ENCODE measurements at places on chromosomes 6 and 20.

DNA sequence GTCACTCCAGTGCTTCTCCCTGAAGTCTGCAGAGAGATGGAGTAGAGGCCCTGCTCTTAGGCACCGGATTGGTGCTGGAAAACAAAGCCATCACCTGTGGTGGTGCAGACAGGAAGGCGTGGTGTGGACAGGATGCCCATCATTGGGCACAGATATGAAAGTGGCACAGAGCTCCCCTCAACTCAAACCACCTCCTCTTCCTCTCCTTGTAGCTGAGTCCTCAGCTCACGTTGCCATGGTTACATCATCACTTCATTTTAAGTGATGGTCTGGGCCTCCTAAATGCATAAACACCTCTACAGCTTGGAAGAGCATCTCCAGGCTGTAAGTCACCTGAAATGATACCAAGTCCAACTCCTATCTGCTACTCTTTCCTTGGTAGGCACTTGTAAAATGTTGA, 8.0 kb upstream of the RTF2 start:
- DNase-seq, result no peak

GRCh38 chr6:100493206-100493888, 28.6 kb upstream of the SIM1 start:
- DNase-seq, result no peak

GRCh38 chr6:131727868-131728267, 17.1 kb upstream of the CTAGE9 start:
- DNase-seq, result no peak

DNA sequence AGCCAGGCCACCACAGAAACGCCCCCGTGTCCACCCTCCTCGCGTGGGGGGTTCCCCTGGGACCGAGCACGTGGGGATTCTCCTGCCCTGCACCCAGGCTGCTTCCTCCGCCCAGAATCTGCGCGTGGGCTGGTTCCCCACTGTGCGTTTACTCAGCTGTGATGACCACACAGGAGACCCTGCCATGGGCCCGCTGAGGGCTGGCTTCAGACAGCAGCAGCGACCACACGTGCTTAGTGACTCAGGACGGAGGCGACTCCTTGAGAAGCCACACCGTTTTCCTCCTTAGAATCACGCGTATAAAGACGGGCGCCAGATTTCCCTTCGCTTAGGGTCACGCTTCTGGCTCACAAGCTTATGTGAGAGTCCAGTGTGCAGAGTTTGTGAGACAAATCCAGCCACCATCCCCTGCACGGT, 63.9 kb upstream of the PDE10A start:
- no peak for DNase-seq

DNA sequence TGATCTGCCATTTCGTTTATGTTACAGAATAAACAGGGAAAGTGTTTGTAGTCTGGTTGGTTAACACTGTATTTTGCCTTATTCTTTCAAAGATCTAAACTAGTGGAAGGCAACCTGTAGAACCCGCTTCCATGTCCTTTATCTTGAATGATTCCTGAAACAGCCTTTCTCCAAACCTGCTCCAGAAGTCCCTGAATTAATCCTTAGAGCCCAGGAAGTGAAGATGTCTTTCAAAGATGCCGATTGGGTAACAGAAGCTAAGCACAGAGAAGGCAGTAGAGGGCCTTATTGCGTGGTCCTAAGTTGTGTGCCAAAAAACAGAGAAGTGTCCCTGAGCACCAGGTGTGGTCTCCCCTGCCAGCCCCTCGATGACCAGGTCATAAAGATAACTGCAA, 19.2 kb upstream of the ZSCAN16 start:
- no peak for DNase-seq

GRCh38 chr6:113057567-113058053, 710.5 kb downstream of the RFPL4B start:
- DNase-seq, result no peak

- DNase-seq, result no peak
Measured at GRCh38 chr6:53263917-53264316, 84.8 kb downstream of the ELOVL5 start.

DNA sequence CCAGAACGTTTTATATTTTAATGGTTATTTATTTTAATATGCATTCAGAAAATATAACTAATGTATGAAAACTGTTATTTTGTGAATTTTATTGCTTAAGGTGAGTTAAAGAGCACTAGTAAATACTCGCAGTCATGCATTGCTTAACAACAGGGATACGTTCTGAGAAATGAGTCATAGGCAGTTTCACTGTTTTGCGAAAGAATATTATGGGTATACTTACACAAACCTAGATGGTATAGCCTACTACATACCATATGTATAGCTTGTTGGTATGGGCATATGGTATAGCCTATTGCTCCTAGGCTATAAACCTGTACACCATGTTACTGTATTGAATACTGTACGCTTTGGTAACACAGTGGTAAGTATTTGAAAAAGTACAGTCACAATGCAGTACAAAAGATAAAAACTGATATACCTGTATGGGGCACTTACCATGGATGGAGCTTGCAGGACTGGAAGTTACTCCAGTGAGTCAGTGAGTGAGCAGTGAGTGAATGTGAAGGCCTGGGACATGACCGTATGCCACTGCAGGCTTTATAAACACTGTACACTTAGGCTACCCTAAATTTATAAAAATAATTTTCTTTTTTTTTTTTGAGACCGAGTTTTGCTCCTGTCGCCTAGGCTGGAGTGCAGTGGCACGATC, 38.5 kb downstream of the ARFGEF2 start:
- DNase-seq, result no peak

DNA sequence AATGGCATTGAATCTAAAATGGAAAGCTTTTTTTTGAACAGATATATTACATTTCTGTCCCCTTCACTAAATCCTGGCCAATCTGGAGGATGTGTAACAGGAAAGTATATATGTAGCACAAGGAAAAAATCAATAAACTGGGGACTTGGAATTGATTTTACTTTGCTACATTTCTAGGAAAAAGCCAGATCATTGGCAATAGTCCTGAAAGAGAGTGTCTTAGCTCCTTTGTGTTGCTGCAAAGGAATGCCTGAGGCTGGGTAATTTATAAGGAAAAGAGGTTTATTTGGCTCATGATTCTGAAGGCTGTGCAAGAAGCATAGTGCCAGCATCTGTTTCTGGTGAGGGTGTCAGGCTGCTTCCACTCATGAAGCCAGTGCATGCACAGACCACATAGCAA, 574.9 kb downstream of the HTR1B start:
- DNase-seq, result no peak

DNA sequence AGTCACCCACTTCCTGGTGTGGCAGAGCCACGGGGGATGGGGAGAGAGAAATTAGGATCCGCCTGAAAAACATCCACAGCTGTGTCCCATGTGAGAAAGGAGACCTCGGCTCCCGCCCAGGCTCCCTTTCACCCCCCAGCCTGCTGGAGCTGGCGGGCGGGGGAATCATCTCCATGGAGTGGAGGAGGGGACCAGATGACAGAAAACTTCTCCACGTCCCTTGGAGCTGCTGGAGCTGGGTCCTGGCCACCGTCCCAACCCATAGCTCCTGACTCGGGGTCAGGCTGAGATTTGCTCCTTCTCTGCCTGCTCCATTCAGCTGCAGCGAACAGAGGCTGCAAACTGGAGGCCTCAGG, 113.8 kb downstream of the CEBPB start:
- DNase-seq, result no peak

- DNase-seq, result no peak
Measured at GRCh38 chr6:2460216-2460745, 214.9 kb upstream of the GMDS start.

- DNase-seq, result no peak
Measured at GRCh38 chr20:21110811-21111210, 4.7 kb upstream of the LINC00237 start.

- no peak for DNase-seq
Measured at GRCh38 chr6:136994782-136995181, 50.0 kb downstream of the IL20RA start.

DNA sequence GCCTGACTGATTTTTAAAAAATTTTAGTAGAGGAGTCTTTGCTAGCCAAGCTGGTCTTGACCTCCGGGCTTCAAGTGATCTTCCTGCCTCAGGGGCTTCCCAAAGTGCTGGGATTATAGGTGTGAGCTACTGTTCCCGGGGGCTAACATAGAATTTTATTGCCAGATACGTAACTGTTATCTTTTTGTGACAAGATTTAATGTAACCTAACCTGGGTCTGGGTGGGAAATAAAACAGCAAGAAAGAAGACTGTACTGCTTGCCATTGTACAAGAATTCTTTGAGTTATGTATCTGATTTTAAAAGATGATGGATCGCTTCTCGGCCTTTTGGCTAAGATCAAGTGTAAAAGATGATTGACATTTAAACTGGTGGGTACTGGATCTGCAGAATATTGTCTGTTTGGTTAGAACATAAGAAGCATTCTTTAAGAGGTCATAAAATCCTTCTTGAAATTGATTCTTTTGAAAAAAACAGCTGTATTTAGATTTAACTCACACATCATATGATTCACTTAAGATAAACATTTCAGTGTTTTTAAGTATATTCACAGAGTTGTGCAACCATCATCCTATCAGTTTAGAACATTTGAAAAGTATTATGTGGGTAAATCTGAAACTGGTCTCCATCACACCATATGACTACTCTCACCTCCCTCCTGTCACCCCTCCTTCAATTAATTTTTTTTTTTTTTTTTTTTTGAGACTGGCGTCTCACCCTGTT, 21.6 kb downstream of the TPX2 start:
- DNase-seq, result no peak

- no peak for DNase-seq
Measured at GRCh38 chr6:3885262-3886036, 36.3 kb downstream of the FAM50B start.

GRCh38 chr20:49624317-49624716, 56.4 kb upstream of the PTGIS start:
- no peak for DNase-seq

GRCh38 chr6:41970436-41970846, 28.8 kb upstream of the CCND3 start:
- DNase-seq, result no peak

DNA sequence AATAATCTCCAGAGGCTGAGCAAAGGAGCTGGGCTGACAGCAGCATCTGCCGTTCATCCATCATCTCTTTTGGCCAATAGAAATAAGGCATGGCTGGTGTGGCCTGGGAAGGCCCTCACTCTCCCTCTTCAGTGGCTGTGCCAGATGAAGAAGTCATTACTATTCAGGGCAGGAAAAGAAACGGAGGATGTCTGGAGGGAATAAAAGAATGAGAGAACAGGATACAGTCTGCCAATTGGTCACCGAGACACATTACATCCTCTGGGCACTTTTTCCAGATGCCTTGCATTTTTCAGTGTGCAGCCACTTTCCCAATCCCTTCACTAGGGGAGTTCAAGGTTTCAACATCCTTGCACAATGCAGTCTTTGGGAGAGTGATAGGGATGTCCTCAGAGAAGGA, 32.2 kb upstream of the VGLL2 start:
- no peak for DNase-seq

DNA sequence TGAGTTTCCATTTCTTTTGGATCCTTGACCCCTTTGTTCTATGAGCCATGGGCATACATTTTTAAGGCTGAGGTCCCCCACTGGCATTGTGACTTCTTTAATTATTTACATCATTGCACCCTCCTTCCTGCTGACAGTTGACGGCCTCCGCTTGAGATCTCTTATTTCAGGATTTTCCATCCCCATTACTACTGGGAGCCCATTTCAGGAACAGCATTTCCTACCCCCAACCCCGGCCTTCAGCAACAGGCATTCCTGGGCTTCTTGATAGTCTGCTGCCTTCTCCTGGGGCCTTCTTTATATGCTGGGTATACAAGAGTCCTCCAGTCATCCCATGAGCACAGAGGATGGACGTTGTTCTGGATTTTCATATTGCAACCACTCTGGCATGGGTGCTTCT, 3.8 kb downstream of the ULBP1 start:
- DNase-seq, result no peak

GRCh38 chr20:1696521-1697209, 39.1 kb upstream of the SIRPG start:
- no peak for DNase-seq

GRCh38 chr6:115721564-115721963, 339.1 kb downstream of the FRK start:
- no peak for DNase-seq

GRCh38 chr6:7269816-7270215, 43.2 kb downstream of the SSR1 start:
- DNase-seq, result no peak

GRCh38 chr6:51594981-51595380, 492.4 kb downstream of the PKHD1 start:
- DNase-seq, result no peak

- DNase-seq, result no peak
Measured at GRCh38 chr6:139538366-139538765, 163.9 kb upstream of the CITED2 start.

Data from SK-N-MC (cell line).